ENCODE measurements at places on chromosomes 2 and 18. TPM values are rescaled to one million over a fixed set of nuclear protein-coding genes. Genes with fewer than 3 reads are reported as not detected.

DNA sequence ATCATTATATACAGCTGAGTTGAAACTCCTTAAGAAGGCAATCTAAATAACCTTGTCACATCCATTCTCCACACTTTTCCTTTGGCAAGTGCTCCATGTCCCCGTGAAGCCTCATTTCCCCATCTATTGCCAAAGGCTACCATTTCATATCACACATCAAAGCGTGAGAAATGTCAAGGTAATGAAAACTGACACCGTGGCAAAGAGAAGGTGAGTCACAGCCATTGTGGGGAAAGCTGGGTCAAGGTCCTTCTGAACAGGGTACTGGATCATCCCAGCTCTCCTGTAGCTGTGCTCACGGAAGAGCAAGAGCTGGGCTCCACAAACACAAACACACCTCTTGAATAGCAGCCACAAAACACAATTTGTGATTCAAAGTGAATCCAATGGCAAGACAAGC is 58.2 kb upstream of the REG3G start:
- no peak for DNase-seq

The CCDC148 gene
- polyA plus RNA-seq: 0.07 TPM

- no peak for DNase-seq
These were observed 10.3 kb downstream of the SNED1 start for GRCh38 chr2:241008711-241009121.

The AFF3 gene
- 0.39 TPM for polyA plus RNA-seq

- DNase-seq: no peak
These were observed 53.3 kb downstream of the LONRF2 start for GRCh38 chr2:100268986-100269385.

DNA sequence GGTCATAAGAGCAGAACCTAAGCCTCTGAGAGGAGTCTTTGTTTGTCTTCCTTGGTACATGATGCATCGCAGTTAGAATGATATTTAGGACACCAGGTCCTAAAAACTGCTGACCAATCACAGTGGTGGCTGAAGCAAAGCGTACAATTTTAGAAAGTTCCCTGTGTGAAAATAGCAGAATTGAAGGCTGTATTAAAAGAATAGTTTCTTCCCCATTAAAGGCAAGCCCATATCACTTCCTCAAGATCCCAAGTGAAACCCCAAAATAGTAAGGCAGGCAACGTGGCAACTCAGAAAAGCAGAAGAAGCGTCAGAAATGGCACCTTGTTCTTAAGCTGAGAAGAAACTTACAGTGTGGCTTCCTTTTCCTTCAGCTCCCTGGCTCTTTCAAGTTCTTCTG is 154.8 kb upstream of the PGAP1 start:
- no peak for DNase-seq

The NAT8 gene
- not detected for polyA plus RNA-seq

The GPR45 gene
- not detected for polyA plus RNA-seq

GRCh38 chr2:209553913-209554312 is 130.1 kb downstream of the MAP2 start:
- DNase-seq: no peak

DNA sequence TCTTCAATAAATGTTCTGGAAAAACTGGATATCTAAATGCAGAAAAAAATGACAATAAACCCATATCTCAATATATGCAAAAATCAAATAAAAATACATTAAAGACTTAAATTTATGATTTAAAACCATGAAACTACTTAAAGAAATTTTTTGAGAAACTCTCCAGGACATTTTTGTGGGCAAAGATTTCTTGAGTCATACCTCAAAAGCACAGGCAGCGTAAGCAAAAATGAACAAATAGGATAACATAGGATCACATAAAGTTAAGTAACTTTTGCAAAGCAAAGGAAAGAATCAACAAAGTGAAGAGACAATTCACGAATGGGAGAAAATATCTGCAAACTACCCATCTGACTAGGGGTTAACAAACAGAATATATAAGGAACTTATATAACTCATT is 1545.5 kb downstream of the SUCLG1 start:
- no peak for DNase-seq

DNA sequence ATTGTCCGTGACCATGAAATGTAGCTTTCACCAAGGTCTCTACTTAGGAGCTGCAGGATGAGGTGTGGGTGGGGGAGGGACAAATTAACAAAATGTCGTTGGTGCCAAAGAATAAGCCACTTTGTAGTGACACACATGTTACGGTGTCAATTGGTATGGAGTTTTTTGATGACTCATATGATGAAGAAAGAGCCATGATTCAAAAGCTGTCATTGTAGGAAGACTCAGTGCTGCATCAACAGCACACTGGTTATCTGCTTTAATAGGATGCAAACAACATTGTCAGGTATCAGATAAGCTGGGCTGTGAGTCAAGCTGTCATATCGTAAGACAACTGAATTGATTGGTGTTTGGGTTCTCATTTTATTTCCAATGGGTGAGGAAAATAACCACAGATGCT is 36.6 kb upstream of the BOD1L2 start:
- no peak for DNase-seq

The ITGB6 gene
- polyA plus RNA-seq: 0.09 TPM

- DNase-seq: no peak
These were observed 112.6 kb downstream of the ZBTB7C start for GRCh38 chr18:48296581-48296980.

DNA sequence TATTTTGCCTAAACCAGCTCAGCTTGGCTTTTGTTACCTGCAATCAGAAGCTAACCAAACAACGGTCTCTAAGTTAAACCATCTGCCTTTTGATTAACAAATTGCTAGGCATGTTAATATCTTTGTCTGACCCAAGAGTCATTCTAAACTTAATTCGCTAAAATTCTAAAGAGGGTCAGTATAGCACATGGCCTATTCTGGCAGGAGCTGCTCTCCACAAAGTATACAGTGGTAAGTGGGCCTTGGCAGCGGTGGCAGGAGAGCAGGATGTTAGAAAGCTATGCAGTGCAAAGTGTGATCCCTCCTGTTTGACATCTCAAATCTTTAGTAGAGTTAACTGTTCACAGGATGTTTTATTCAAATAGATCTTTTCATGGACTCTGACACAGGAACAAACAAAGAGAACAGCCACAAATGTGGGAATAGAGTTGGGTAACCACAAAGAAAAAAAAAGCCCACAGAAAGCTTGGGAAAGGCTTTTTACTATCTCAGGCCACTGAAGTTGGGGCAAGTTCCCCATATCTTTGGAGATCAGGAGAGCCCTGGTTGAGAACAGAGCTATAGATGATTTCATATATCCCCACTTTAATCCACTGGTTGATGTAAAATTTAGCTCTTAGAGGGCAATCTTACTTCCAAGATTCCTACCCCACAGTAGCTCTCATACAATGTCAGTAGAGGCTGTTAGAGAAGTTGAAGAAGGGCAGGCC is 10.6 kb downstream of the CFAP210 start:
- DNase-seq: no peak
